ENCODE measurements at places on chromosomes 16 and 17.
A peak's percentile ranks its signal among the peaks of the same experiment; 100 is the strongest.

GRCh38 chr16:89139907-89140361 is 31.6 kb upstream of the CDH15 start:
- no peak for DNase-seq

GRCh38 chr17:53570731-53571130 is 252.0 kb upstream of the KIF2B start:
- DNase-seq, result no peak

- peak; percentile 92 for DNase-seq
These were observed 26.2 kb downstream of the ENDOV start for GRCh38 chr17:80441133-80441578.

DNA sequence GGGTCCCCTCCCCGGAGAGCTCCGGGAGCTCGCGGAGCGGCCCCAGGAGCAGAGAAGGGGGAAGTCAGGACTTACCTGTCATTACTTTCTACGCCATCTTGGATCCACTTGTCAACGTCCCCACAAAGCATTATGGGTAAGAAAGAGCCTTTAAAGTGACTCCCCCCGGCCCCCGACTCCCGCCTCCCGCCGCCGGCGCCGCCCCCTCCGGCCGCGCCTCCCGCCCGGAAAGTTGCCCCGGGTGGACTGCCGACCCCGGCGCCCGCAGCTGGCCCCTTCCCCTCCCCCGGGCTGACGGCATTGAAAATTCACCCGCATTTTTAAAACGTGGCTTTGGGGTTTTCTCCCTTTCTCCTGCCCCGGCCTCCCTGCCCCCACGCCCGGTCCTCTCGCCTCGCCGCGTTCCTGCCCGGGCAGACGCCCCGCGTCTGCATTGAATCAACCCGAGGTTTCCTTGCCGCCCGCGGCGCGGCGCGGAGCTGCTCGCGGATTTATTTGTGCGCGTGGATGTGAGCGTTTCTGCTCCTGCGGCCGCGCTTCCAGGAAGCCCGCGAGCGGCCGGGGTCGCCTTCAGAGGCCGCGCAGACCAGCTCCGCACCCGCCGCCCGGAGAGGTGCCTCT is at the start of gene HELZ:
Gene HELZ (minus strand): TSS at position 124 of the 621 bp plus-strand sequence. CDS start 26,392 bp downstream, outside the sequence.
- peak; percentile 87 for DNase-seq

- no peak for DNase-seq
These were observed 29.2 kb downstream of the SMG6 start for GRCh38 chr17:2274414-2274813.

DNA sequence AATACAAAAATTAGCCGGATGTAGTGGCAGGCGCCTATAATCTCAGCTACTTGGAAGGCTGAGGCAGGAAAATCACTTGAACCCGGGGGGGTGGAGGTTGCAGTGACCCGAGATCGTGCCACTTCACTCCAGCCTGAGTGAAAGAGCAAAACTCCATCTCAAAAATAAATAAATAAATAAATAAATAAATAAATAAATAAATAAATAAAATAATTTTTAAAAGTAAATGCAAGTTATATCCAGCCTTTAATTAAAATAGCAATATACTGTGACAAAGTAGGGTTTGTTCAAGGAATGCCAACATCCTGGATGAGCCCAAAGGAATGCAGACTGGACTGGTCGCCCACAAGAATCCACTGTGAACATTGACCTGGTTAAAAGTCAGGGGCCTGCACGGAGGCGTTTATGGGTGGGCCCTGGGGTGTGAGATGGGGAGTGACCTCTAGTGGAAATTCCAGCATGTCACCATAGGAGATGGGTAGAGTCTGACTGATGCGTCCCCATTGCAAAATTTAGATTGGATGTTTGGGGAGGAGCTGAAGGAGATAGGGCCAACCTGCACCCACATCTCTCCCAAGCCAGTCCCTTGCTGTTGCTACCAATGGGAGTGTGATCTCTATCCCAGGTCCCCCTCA is 9.7 kb upstream of the PIK3R5 start:
- no peak for DNase-seq
